ENCODE measurements at places on chromosomes 12 and 14. TPM values are rescaled to one million over a fixed set of nuclear protein-coding genes. Genes with fewer than 3 reads are reported as not detected.

GRCh38 chr14:72636094-72636493 is 257.8 kb downstream of the DPF3 start:
- no peak for DNase-seq

DNA sequence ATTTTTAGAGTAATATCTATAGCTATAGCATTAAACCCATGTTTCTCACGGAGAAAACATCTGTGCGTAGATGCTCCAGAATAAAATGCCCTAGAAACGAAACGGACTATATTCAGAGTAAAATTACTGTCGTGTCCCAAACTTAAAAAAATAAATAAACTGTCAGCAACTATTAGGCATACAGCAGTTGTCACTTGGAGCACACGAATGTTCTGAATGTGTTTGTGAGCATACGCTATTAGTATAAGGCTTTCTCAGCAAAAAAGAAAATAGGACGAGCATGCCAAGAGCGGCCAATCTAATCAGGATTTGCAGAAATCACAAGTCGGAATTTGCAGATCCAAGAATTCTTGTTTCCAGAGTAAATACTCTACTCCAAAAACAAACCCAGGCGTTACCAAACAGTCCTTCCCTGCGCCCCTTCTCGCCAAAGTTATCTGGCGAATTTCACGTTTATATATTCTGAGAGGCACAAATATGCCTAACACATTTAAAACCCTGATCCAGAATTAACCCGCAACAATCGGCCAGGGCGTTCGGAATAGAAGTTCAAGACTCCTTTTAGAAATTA is 836 bp downstream of the PTPN21 start:
- DNase-seq: no peak

GRCh38 chr12:30979371-30980259 is 53.1 kb downstream of the TSPAN11 start:
- no peak for DNase-seq

The SCNN1A gene
- total RNA-seq: 1.5 TPM

The RTL1 gene
- not detected for total RNA-seq

The ABCC9 gene
- 0.02 TPM for total RNA-seq

Data from natural killer cell (primary cell).